ENCODE measurements at places on chromosomes 3 and 15.

GRCh38 chr15:74252291-74252690 is 16.2 kb downstream of the CCDC33 start:
- no peak for DNase-seq

DNA sequence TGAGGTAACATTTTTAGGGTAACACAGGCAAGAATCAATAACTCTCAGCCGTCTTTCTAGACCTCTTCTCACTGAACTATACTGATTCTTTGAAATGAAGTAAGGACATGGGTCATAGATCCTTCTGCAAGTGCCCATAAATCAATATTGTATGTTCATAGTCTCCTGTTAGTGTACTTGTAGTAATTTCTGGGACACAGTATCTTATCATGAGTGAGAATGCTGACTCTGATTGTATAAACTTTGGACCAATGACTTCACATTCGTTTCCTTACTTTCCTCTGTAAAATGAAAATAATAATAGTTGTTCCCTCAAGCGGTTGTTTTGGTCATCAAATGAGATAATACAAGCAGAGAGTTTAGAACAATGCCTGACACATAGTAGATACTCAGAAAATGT is 777.1 kb upstream of the GOLIM4 start:
- DNase-seq, result no peak

GRCh38 chr3:45943207-45943846 is at the start of gene CXCR6:
TSS of gene CXCR6 (plus strand) at chr3:45943464. CDS start at chr3:45946482, 3,018 bp downstream.
- no peak for DNase-seq

DNA sequence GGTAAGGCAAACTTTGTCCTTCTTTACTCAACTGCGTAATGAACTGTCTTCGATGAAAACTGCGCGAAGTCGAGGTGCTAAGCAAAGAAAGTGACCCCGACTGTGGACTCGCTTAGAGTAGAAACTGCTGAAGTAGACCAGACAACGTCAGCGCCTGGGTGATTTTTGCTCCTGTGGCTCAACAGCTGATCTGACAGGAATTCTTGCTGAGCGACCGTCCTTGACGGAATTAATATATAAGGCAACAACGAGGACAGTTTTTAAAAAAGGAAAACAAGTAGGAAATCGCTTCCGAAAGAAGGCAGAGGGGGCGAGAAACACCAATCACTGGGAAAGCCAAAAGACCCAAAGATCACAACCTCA is 541 bp downstream of the RPS27L start:
- DNase-seq, result no peak

- no peak for DNase-seq
Measured at GRCh38 chr3:52433996-52434479, 10.9 kb downstream of the SEMA3G start.

DNA sequence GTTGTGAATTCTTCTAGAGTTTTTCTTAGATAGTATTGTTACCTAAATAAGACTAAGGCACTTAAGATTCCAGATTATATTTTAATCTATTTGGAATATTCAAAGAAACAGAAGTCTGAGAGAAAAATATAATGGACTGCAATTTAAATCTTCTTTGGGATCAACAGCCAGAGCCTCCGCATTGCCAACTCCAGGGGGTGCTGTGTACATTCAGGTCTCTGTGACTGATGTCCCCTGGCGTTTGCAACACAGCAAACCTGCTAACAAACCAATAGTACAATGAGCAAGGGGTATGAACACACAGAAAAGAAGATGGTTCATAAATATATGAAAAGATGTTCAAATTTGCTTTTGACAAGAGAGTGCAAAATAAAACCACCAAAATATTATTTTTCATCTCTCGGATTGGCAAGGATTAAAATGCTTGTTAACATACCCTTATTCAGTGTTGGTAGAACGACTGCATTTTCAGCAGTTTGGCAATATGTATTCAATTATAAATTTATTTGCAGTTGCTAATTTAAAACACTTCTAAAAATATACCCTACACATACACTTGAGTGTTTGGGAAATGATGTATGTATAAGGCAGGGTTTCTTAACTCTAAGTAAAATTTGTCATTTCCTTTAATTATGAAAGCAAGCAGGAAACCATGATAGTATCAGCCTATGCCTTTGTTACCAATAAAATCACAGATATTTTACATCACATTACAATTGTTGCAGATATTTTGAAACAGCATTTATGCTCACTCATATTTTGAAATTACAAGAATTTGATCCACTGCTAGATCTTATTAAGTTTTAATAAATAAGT is 16.1 kb upstream of the TM4SF1 start:
- no peak for DNase-seq

DNA sequence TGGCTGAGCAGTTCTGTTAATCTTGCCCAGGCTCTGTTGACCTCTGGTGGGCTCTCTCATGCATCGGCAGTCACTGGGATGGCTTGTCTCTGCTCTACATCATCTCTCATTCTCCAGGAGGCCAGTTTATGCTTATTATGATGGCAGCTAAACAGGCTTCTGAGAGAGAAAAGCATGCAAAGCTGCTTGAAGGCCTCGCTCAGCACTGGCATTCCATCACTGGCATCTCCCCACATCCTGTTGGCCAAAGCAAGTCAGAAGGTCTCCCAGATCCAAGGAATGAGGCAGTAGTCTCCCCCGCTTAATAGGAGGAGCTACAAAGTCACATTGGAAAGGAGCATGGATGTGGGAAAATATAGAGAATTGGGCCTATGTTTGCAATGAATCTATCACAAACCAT is 212.6 kb downstream of the ZNF621 start:
- no peak for DNase-seq

DNA sequence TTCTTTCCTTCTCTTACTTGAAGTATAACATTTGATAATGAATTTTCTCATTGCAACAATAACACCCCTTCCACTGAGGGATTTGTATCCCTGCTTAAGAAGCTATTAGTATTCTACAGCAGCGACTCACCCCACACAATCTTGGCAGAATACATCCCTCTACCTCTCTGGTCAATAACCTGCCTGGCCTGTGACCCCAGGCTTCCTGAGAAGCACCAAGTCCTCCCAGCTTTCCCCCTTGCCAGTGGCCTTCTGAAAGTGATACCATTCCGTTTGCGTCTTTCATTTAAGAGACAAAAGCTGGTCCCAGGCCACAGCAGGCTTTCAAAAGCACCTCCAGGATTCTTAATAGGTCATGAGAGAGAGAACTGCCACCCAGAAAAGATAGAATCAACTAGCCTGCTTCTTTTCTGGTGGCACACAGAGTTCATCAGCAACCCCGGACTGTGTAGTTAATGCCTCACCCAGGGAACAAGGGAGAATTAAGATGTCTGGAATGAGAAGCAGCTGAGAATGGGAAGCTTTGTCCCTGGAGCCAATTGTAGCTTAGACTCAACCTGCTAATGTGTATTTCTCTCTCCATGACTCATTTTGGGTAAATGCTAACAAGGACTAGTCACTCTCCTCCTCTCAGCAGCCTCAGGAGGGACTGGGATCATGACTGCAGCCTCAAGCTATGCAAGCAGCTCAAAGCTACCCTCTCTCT is 101.0 kb upstream of the CPNE4 start:
- no peak for DNase-seq

DNA sequence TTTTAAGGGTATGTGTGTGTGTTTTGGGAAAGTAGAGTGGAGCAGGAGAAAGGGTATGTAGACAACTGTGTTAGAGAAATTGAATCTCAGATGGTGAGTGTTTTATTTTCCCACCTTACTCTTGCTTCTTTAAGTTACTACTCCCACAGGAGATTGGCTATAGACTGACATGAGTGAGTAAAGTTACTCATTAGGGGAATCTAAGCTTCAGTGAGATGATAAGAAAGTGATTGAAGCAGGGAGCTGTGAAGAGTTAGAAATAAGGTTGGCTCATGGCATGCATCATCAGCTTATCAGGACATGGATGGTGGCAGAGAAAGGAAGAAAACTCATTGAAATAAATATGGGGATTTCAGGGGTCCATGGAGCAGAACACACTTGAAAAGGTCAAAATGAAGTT is 88.9 kb downstream of the MBNL1 start:
- no peak for DNase-seq
